Activated naive CD4-positive, alpha-beta T cell (primary cell): ENCODE measurements at places on chromosomes 5 and 9.

GRCh38 chr5:107813559-107813958, 142.8 kb upstream of the EFNA5 start:
- DNase-seq, result no peak

- DNase-seq, result no peak
Measured at GRCh38 chr9:9305600-9305999, 1307.2 kb downstream of the PTPRD start.

- DNase-seq, result no peak
Measured at GRCh38 chr5:148586796-148587195, 67.5 kb downstream of the HTR4 start.

- DNase-seq, result no peak
Measured at GRCh38 chr9:134912126-134912840, 5.4 kb downstream of the FCN1 start.

- no peak for DNase-seq
Measured at GRCh38 chr5:132750471-132751230, 3.4 kb downstream of the CCNI2 start.

- no peak for DNase-seq
Measured at GRCh38 chr9:137987244-137988030, 109.9 kb downstream of the CACNA1B start.

GRCh38 chr9:121852651-121853616, 201.5 kb downstream of the DAB2IP start:
- DNase-seq, result no peak

DNA sequence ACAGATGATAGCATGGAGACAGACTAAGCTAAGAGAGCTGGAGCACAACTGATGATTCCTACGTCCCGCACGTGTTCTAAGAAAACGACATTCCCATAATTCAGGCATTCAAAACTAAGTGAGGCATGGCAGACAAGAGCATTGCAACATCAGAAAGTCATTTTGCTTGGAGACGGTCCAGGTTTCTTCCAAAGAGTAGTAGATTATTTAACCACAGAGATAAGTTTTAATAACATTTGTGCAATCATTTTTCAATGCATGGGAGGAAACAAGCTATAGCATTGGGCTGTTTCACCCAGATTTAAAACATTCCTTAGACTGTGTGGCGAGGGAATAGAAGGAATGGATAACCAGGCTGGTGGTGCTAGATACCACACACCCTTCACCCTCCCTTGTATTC, 117.2 kb downstream of the APBA1 start:
- DNase-seq, result no peak

DNA sequence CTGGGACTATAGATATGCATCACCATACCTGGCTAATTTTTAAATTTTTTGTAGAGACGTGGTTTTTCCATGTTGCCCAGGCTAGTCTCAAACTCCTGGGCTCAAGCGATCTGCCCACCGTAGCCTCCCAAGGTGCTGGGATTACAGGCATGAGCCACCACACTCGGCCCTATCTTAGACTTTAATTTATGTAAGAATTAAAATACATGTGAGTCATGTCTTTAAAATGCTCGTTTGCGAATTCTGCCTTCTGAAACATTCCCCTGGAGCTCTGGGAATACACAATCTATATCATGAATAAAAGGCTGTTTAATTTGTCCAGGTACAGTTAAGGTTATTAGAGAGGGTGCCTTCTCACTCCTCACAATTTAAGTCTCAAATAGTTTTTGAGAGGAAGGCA, 32.8 kb downstream of the RHOBTB3 start:
- no peak for DNase-seq

DNA sequence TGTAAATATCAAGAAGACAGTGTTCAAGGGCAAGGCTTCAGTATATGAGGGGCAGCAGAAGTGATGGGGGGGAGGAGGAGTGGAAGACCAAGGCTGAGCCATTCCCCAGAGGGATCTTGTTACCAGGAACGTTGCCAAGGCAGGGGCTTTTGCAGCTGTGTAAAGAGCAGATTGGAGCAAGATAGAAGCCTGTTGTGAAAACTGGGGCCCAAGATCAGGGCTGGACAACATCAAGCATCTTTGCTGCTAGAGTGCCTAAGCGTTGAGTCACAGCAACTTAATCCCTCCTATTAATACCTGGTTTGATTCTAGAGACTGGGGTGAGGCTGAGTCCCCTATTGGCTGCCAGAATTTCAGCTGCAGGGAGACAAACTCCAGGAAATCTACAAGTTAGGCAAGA, 18.4 kb upstream of the ERCC6L2 start:
- DNase-seq, result no peak

- no peak for DNase-seq
Measured at GRCh38 chr9:36987891-36988290, 46.2 kb downstream of the PAX5 start.

- no peak for DNase-seq
Measured at GRCh38 chr5:118778941-118779340, 209.4 kb downstream of the DTWD2 start.

DNA sequence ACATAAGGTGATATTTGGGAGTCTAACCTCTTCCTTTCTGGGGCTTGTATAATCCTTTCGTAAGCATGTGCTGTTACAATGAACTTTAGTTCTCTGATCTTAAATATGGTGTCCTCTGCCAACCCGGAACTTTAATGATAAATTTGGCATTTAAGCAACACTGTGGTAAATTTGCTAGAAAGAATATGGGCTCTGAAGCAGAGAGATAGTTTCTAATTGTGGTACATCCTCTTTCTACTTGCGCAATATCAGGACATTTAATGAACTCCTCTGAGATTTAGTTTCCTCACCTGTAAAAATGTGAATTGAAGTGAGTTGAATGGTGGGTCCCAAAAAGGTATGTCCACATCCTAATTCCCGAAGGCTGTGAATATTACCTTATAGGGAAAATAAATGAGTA, 364.7 kb downstream of the CAAP1 start:
- DNase-seq, result no peak

DNA sequence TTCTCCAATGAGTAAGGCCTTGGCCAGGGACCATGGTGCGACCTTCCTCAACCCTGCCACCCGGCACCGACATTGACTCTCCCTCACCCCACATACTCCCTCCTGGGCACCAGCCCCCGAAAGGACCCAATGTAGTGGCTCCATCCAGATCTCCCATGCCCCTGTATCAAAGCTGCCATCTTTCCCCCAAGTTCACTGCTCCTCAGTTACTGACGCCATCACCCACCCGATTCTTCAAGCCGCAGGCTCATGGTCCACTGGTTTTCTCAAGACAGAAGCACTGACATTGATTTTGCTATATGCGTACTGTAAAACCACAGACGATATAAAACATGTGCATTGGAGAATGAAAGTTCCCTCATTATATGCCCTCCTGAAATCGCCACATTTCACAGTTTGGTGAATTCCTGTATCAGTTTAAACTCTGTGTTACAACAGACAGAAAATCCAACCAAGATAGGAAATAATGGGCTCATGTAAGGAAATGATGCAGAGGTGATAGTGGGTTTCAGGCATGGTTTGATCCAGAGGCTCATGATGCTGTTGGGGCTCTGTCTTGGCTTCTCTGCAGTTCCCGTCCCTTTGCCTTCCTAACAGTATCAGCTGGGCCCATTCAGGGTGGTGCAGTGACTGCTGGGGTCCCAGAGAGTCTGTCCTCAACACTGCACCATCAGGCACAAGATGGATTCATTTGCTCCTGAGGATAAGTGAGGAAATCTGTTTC, 207.3 kb upstream of the IER5L start:
- no peak for DNase-seq

DNA sequence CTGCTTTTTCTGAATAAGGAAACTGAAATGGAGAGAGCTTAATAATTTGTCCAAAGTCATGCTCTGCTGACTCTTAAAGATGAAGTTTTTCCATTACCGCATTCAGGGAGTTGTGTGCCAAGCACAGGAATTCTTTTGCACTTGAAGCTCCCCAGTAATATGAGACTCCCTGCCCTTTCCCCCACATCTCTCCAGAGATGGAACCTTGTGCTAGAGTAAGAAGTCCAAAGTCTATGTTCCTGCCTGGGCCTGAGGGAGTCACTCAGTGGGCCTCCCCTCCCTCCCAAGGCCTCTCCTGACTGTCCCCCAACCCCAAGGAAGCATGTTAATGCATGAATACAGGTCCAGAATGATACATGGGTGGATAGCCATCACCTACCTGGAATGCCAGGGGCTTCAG, 173.3 kb upstream of the SEMA6A start:
- no peak for DNase-seq

DNA sequence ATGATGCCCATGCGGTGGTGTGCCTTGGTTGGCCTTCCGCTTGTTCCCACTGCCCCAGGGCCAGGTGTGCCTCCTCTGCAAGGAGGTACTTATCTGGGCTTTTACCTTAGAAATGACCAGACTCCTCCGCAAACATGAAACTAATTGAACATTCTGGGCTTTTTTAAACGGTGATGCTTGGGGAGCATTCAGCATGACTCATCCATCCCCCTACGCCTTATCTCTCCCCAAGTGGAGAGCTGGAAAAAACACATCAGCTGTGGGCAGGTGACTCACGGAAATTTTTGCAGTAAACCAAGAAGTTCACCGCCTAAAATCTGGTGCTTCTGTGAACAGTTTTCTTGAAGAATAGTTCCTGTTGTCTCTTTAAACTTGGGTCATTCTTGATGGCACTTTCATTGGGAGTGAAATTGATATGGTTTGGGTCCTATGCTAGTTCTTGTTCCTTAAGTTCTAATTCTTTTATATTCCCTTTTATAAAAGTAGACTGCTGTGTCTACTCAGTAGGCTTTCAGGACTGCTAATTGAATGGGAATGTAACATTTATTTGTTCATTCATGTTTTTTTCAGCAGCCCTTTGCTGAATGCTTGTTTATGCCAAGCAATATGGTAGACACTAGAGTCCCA, 39.6 kb downstream of the SFXN1 start:
- peak; percentile 16 for DNase-seq

GRCh38 chr9:79120941-79121340, 450.8 kb upstream of the TLE4 start:
- DNase-seq, result no peak

GRCh38 chr5:36521838-36522745, 84.3 kb upstream of the SLC1A3 start:
- DNase-seq, result no peak

- no peak for DNase-seq
Measured at GRCh38 chr5:152505442-152506042, 100.5 kb upstream of the NMUR2 start.

GRCh38 chr5:140145256-140145655, 19.5 kb downstream of the IGIP start:
- DNase-seq, result no peak

DNA sequence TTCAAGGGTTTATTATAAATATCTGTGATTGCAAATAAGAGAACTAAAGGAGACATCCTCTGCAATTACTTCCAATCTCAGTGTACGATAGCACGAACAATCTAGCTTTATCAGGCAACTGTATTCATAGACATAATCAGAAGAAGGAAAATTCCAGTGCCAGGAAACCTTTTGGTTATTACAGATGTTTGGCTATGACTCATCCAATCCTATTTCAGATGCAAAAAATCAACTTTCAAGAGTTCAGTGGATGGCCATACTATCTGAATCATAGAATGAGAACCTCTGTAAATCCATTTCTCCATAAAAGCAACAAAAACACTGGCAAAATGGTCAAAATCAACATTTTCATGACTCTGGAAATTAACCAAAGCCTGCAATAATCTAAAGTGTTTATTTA, 37.9 kb downstream of the GAS1 start:
- DNase-seq, result no peak

GRCh38 chr5:160616712-160617497, 195.2 kb downstream of the PTTG1 start:
- no peak for DNase-seq
